ENCODE measurements at places on chromosomes 3 and 15.

GRCh38 chr15:71914092-71914491 is 103.7 kb downstream of the NR2E3 start:
- DNase-seq: no peak

- DNase-seq: no peak
Measured at GRCh38 chr15:80492874-80493273, 88.7 kb downstream of the ARNT2 start.

DNA sequence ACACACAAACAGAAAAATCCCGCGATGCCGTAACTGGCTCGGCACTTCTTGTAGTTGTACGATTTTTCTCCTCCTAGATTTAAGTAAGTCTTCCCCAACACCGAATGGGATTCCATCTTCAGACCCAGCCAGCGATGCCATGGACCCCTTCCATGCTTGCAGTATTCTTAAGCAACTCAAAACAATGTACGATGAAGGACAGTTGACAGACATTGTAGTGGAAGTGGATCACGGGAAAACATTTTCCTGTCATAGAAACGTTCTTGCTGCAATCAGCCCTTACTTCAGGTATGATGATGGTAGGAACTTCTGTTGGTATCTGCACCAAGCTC is 763 bp downstream of the KBTBD8 start:
- DNase-seq: no peak

- DNase-seq: no peak
Measured at GRCh38 chr3:159859424-159859823, 129.2 kb upstream of the IL12A start.

- DNase-seq: no peak
Measured at GRCh38 chr3:150035301-150035779, 64.6 kb upstream of the PFN2 start.

DNA sequence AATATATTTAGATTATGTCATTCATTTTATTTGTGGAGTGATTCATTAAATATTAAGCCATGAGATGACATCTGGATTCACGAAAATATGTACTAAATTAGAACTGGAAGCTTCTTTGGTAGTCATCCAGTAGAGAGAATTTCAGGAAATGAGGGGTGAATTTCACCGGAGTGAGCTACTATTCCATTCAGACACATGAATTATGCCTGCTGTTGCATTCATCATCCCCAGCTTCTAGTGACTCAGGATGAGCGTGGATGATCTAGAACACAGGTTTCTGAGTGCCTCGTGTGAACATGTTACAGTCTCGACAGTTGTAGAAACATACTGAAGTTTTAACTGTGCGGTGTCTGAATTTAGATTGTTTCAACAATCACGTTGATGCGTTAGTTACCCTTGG is 42.9 kb upstream of the GABRG3 start:
- DNase-seq: no peak

- no peak for DNase-seq
Measured at GRCh38 chr3:23959135-23959900, 14.2 kb downstream of the NR1D2 start.

- no peak for DNase-seq
Measured at GRCh38 chr3:71640331-71640983, 56.9 kb upstream of the FOXP1 start.

- no peak for DNase-seq
Measured at GRCh38 chr3:105444725-105445124, 78.0 kb downstream of the ALCAM start.
